Skeletal muscle tissue (tissue), 5 donors: ENCODE measurements at places on chromosomes 12 and 14. TPM values are rescaled to one million over a fixed set of nuclear protein-coding genes. Genes with fewer than 3 reads are reported as not detected.

Gene PTGER2
- 1.6 TPM for total RNA-seq

Gene TMPRSS12
- total RNA-seq, result not detected

Gene WASHC4
- total RNA-seq, result 64.7 TPM

Gene PTPRB
- total RNA-seq, result 19.3 TPM

Gene PKP2
- total RNA-seq, result 5.2 TPM

Gene FKBP3
- 67.8 TPM for total RNA-seq

Gene CRIP2
- total RNA-seq, result 77.8 TPM

Gene EGLN3
- 60.0 TPM for total RNA-seq

Gene KLHL33
- total RNA-seq, result 2.1 TPM

Gene ANO2
- 4.7 TPM for total RNA-seq

Gene UNC79
- total RNA-seq, result under 0.01 TPM

Gene KRT3
- not detected for total RNA-seq

Gene TC2N
- total RNA-seq, result 5.7 TPM

Gene LIMA1
- total RNA-seq, result 54.3 TPM

Gene ARHGEF25
- 23.0 TPM for total RNA-seq

Gene KCNK10
- not detected for total RNA-seq

Gene DACT1
- total RNA-seq, result 32.4 TPM

Gene SDR9C7
- not detected for total RNA-seq

Gene RASSF9
- total RNA-seq, result 2.6 TPM

Gene COX8C
- not detected for total RNA-seq

Gene RIMKLB
- 40.7 TPM for total RNA-seq

Gene HOXC12
- total RNA-seq, result not detected

Gene SPX
- total RNA-seq, result 7.8 TPM

Gene FBXO21
- total RNA-seq, result 37.6 TPM

Gene SERPINA12
- not detected for total RNA-seq
